ENCODE measurements at places on chromosomes 12 and 14.

GRCh38 chr14:103311171-103311997 is 22.7 kb upstream of the EIF5 start:
- DNase-seq, result no peak

DNA sequence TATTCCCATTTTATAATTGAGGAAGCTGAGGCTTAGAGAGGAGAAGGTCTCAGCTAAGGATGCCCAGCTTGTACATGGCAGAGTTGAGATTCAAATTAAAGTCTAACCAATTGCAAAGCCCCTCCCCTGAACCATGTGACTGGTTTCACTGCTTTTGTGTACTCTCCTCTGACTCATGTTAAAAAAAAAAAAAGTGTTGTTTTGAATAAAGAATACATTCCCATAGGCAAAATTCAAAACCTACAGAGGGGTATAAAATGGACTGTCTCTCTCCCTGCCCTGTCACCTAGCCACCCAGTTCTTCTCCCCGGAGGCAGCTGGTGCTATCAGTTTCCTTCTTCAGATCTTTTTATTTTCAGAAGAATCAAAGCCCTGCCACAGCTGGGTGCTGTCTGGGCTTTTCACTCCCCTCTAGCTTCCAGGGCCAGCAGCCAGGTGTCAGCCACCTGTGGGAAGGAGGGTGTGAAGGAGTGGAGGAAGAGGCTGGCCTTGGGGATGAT is 5.4 kb downstream of the PSMD9 start:
- no peak for DNase-seq

DNA sequence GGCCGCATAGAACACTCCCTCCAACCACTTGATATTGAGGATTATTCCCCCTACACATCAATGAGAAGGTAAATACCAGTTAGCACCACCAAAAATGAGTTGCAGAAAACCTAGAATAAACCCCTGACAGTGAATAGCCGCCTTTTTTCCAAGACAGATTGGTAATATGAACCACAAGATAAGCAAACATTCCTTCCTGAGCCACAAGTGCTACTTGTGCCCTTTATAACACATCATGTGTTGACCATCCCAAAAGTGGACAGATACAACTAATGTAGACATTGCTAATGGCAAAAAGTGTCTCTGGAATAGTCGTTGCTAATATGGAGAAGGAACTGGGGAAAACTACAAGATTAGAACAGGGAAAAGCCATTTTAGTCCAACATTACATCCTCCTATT is 17.2 kb downstream of the NOXRED1 start:
- no peak for DNase-seq

GRCh38 chr14:104681689-104682074 is 7.7 kb upstream of the INF2 start:
- no peak for DNase-seq

- DNase-seq, result peak; percentile 18
Measured at GRCh38 chr12:12890543-12891079, 751 bp upstream of the GPRC5A start.

DNA sequence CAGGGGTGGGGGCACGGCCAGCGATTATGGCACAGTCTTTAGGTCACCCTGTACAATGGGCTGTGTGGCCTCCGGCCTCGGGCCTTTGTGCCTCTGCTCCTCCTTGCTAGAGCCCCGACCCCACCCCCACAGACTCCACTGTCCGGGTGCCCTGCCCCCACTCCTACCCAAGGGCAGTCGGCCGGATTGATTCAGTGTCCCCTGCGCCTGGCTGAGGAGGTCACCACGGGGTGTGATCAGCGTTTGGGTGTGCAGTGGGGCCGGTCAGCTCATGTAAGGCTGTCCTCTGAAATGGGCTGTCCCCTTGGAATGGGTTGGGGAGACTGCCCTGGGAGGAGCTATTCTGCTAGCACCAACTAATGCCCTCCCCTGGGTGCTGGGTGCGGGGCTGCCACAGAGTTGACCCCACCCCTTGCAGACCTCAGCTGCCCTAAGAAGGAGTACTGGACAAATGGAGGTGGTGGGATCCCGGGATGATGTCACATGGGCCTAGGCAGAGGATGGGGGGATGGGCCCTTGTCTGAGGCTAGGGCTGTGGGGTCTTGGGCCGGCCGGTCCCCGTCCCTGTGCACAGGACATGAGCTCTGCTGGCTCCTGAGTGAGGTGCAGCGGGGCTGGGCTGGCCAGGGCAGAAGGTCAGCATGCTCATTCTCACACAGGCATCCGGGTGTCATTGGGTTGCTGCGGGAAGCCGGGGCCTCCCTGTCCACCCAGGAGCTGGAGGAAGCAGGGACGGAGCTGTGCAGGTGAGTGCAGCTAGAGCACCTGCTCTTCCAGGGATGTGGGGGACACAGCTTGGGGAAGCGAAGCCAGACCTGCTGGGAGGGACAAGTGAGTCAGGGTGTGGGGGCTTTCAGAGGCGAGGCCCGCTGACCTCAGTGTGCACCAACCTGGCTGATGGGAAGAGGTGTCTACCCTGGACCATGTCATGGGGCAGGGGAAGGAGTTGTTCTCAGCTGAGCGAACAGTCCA is 23.4 kb downstream of the ASPG start:
- DNase-seq, result no peak

- DNase-seq, result no peak
Measured at GRCh38 chr12:109687250-109687649, 26.4 kb upstream of the FAM222A start.

DNA sequence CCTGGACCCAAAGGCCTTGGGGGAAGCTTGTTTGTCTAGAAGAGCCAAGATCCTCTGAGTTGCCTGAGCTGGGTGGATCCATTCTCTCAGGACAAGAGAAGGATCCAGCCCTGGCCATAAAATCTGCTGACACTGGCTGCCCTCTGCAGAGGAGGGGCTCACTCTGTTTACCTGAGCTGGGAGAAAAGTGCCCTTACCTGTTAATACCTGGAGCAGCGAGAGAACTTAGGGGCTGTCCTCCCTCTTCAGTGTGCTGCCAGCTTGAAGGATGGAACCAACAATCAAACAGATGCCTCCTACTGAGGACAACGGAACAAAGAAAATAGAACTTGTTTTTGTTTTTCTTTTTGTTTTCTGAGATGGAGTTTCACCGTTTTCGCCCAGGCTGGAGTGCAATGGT is 7.3 kb upstream of the KRT7 start:
- DNase-seq, result no peak

- DNase-seq, result no peak
Measured at GRCh38 chr14:36295642-36296627, 24.5 kb downstream of the MBIP start.

- DNase-seq, result peak; percentile 60
Measured at GRCh38 chr12:47741340-47741703, 16.0 kb upstream of the ENDOU start.

DNA sequence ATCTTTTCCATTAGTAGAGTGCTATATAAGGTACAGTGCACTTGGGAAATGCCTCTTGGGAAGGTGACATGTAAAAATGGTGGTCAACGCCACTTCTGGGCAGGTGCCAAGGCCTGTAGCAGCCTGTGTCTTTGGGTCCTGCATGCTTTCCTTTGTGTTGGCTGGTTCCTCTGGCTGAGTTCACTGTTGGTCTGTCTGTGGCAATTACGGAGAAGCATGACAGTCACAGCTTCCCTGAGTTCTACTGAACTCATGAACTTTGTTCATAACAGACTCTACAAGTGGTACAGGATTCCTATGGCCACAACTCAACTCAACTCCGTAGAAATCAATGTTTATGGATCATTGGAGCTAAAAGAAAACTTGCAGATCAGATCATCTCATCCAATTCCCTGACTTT is 98.0 kb downstream of the CACNA1C start:
- DNase-seq, result no peak

GRCh38 chr14:62247266-62247665 is 485.0 kb downstream of the SNAPC1 start:
- DNase-seq, result no peak

All from NCI-H748 treated with DMSO at 0.1 percent for 48 hours (cell line).